Stimulated activated CD4-positive, alpha-beta T cell treated with anti-CD3 and anti-CD28 coated beads, Interleukin-1b, Interleukin-23, amount 100 ng/mL, for 4 hours (primary cell): ENCODE measurements at places on chromosomes 2 and 18.

DNA sequence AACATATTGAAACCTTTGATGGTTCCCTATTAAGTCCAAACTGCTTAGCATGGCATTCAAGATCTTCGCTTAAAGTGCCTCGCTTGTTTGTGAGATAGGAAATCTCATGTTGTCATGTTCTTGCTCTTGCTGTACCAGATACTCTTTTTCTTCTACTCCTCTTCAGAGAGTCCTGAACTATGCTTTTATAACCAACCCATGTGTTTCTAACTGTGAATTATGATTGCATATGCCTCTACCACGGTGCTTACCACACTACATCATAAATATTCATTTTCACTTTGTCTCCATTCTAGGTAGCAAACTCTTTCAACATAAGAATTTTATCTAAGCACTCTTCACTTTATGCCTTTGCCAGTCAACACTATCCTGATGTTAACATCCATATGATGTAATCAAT is 23.6 kb downstream of the STAT4 start:
- no peak for DNase-seq

GRCh38 chr2:47226132-47226922 is 71.2 kb upstream of the STPG4 start:
- DNase-seq: no peak

- no peak for DNase-seq
Measured at GRCh38 chr2:109438146-109438545, 175.6 kb downstream of the SEPTIN10 start.

GRCh38 chr18:77948567-77948966 is 698.9 kb downstream of the GALR1 start:
- no peak for DNase-seq

- DNase-seq: no peak
Measured at GRCh38 chr18:48841381-48842258, 109.1 kb downstream of the SMAD7 start.

GRCh38 chr2:41922177-41922576 is 125.6 kb upstream of the PKDCC start:
- DNase-seq: no peak

- no peak for DNase-seq
Measured at GRCh38 chr2:136021976-136022375, 36.5 kb upstream of the DARS1 start.

GRCh38 chr2:37569986-37570679 is 101.3 kb downstream of the CDC42EP3 start:
- no peak for DNase-seq
